ENCODE measurements at places on chromosomes 6 and 20.

GRCh38 chr6:2008383-2008976, 236.9 kb downstream of the GMDS start:
- DNase-seq: no peak

DNA sequence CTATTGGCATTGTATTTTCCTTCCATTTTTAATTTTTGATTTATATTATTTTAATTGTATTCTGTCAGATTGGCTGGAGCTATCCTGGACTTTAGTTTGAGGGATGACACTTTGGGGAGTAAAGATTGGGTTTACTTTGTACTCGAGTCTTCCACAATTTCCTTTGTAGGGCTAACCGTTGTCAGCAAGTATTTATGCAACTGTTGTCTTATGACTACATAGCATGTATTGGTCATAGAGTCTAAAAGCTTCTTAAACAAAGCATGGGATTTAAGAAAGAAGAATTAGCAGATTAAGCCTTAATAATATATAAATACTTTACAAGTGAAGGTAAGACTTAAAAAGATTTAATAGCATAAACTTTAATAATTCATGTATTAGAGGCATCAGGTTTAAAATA, 19.6 kb downstream of the FARS2 start:
- no peak for DNase-seq

GRCh38 chr6:150053450-150053849, 15.5 kb downstream of the ULBP3 start:
- no peak for DNase-seq

DNA sequence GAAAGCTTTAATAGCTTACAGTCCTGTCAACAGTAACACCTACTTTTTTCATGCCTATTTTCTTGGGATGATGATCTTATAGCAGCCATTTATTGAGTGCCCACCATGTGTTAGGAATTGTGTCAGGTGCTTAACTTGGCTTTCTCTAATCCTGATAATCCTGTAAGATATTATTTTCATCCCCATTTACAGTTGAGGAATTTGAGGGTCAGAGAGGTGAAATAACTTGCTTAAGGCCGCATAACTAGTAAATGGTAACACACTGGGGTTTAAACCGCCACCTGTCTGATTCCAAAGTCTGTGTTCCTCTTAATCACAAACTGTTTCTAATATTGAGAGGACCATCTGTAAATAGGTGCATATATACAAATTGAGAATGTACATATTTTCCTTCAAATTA, 55.5 kb downstream of the NCOA3 start:
- DNase-seq: no peak

GRCh38 chr6:122075917-122076316, 323.5 kb upstream of the HSF2 start:
- no peak for DNase-seq

- DNase-seq: no peak
Observed at GRCh38 chr6:8839626-8840025, 404.3 kb upstream of the SLC35B3 start.

GRCh38 chr20:38554986-38555385, 26.0 kb upstream of the ADIG start:
- DNase-seq: no peak

DNA sequence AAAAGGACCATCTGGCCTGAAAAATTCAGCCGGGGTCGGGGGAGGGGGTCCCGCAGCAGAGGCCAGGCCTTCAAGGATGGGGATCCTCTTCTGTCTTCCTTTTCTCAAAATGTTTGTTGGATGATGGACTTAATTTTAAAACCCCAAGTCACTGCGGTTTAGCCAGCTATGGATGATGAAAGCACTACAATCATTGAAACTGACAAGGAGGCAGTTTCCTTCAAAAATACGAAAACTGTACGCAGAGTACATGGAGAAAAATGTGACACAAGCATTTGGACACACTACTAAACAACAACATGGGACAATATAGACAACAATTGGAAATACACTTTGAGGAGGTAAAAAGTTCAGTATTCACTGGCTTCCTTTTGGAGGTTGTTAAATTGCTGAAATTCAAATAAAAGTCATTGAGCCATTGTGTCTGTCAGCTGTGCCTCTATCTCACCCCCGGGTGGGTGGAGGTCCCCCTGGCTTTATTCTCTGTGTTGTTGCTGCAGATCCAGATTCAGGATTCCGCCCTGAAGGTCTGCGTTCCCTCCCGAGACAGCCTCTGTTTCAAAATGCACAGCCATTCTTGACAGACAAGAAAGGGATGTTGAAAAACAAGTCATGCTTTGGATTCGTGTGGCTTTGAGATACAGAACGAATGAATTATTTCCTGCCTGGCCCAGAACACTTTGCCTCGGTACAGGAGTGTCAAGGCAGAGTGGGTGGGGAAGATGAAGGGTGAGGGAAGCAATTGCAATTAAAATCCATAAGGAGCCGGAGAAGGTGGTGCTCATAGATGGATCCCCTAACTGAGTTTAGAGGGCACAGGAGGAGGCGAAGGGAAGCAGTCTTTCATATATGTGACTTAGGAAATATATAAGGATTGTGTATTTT, 118.2 kb downstream of the TTLL2 start:
- DNase-seq: no peak

- DNase-seq: no peak
Observed at GRCh38 chr6:127484212-127484863, 25.1 kb upstream of the KIAA0408 start.

GRCh38 chr6:22091424-22091948, 205.3 kb downstream of the PRL start:
- no peak for DNase-seq

DNA sequence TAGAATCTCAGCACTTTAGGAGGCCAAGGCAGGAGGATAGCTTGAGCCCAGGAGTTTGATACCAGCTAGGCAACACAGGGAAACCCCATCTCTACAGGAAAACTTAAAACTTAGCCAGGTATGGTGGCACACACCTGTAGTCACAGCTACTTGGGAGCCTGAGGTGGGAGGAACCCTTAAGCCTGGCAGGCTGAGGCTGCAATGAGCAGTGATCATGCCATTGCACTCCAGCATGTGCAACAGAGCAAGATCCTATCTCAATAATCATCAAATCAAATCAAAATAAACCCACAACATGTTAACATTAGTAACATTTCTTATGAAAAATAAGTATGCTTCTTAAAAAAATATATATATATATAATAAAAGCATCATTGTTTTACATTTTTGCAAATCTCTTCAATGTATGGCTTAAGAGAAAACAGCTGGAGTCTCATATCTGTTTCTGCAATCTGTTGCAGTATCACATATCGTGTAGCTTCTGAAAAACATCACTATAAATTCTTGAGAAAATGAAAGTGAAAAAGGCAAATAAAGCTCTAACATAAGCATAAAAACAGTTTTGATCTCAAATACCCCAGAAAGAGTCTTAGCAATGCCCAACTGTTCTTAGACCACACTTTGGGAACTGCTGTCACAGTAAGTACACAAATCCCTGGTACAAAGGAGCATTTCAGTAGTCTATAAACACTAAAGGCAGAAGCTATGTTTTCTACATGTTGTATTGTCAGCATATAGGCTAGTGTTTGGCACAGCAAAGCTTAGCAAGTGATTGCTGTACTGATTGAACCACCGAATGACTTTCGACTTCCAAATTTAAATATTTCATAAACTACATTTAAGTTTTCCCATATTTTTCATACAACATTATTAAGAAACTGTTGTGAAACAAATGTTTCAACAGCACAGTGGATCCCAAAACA, 8.0 kb downstream of the MMUT start:
- DNase-seq: no peak

GRCh38 chr6:6131492-6132109, 124.9 kb upstream of the NRN1 start:
- DNase-seq: no peak

- peak; percentile 36 for DNase-seq
Observed at GRCh38 chr6:40568062-40568708, 19.0 kb downstream of the LRFN2 start.

DNA sequence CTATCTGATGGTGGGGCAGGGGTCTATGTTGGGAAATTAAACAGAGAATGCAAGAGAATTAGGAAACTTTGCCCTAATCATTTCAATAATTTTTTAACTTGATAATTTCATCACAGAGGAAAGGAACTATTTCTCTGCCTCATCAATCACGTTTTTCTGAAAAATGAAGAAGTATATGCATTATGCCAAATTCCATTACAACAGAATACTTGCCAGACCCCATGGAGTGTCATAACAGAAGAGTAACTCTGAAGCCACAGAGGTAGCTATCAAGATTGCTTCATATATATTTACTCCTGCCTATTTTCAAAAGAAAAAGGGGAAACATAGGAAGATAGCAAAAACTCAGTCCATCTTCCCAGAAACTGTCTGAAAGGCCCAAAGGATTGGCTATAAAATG, 5.7 kb upstream of the USP49 start:
- DNase-seq: no peak

GRCh38 chr6:45684476-45684875, 306.7 kb upstream of the SUPT3H start:
- no peak for DNase-seq

GRCh38 chr6:109008054-109008453, 86.6 kb downstream of the SESN1 start:
- DNase-seq: no peak

DNA sequence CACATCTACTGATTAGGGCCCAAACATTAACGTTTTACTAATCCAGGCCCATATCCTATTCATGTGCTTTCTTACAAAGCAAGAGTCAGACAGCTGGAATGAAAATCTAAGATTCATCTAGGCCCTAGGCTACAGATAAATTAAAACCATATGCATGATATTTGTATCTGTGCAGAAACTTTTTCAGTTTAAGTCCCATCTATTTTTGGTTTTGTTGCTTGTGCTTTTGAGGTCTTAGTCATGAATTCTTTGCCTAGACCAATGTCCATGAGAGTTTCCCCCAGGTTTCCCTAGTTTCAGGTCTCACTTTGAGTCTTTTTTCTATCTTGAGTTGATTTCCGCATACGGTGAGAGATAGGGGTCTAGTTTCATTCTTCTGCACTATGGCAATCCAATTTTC, 20.2 kb downstream of the ADNP start:
- no peak for DNase-seq

DNA sequence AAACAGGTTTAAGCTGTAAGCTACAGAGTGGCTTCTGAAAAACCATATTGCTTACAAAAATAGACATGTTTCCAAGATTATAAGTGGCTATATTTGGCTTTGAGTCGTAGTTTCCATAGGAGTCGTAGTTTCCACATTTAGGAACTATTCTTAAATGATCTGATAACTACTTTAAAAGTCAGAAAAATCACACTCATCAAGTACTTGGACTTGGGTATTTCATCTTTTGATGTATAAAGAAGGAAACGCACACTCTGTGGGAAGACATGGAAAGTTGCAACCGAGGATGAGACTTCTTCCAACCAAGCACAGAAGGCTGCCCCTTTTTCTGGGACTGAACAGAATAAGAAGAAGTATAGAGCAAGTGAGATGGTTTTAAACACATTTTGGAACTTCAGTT, 118.3 kb downstream of the KHDRBS2 start:
- DNase-seq: no peak

GRCh38 chr20:63000958-63001357, 5.8 kb downstream of the BHLHE23 start:
- DNase-seq: no peak

DNA sequence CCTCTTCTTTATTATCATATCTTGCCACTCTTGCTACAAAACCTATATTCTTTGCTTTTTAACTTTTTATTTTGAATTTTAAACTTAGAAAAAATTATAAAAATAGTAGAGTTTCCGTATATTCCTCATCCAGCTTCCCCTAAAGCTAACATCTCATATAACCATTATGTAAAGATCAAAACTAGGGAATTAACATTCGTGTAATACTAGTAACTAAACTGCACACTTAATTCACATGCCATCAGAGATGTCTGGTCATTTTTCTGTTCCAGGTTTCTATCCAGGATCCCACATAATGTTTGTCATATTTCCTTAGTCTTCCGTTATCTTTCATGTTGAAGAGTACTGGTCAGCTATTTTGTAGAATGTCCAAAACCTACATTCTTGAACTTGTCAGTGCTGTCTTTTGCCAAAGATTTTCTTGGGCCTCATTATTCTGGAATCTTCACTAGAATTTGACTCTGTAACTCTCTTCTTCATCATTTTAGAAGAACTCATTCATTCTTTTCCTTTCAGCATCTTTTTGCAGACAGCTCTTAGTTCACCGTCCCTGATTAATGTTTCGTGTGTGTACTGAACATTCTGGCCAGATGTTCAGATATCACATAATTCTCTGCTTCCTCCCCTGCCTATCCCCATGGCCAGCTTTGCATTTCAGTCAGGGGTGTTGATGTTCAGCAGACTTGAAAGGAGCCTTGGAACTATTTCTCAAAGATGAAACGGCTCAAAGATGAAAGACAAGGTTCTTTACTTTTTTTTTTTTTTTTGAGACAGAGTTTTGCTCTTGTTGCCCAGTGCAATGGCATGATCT, 9.4 kb downstream of the CTNNBL1 start:
- no peak for DNase-seq

DNA sequence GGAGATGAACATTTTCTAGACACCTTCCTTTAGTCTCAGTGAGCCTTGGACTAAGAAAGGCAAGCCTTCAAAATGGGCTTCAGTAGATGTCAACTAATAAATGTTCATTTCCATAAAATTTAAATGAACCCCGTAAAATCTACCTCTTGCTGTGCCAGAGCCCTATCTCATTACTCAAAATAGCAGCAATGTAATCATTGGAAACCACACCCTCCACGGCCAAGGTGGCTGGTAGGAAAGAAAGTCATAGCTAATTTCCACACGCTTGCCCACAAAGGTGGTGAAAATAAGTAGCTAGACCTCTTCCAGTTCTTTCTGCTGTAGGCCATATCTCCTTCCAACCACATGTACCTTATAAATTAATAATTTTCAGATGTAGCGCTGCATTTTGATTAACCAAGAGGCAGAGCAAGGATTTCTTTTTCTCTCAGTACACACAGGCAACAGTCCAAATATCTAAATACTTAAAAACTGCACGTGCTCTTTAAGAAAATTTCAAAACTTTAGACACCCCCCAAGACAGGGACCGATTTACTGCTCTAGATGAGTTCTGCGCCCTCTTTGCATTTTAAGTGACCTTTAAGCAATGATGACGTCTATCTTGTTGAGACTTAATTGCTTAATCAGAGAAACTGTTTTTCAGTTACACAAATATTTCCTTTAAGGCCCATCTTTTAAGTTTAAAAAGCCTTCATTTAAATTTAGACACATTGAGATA, 290.8 kb downstream of the ZNF217 start:
- no peak for DNase-seq

DNA sequence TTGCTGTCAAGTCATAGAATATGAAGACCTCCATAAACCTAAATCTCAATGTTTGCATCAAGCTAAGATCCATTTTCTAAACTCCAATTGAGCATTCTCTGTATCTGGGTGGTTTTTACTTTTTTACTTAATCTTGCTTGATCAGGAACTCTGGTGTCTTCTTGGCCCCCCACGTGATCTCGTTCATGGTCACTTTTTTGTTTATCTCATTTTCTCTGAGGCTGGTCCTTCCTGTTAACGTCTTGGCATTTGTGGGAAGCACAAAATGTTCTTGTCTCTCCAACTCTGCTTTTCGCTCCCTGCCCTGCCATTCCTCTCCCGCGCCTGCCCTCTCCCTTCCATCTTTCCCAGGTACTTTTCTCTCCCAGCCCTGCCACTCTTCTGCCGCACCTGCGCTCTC, 14.0 kb upstream of the MAPRE1 start:
- no peak for DNase-seq

All from posterior vena cava (tissue), 2 donors.